ENCODE measurements at places on chromosomes 4 and X.

DNA sequence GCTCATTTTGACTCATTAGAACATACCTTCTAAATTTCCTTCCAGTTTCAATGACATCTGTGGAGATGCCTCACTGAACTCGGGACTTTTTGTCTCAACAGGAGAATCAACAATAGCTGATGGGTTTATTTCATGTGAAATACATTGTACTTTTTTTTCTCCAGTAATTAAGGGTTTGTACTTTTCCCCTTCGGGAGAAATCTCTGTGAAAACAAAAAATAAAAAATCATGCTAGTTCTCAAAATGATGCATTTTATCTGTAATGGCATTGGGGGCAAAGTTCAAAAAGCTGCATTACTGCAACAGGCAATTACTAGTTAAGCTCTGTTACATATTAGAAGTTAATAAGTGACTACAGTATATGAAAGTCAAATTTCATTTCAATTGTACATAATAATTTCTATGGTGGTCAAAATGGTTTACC, 167.3 kb upstream of the SH3RF1 start:
- DNase-seq, result no peak

DNA sequence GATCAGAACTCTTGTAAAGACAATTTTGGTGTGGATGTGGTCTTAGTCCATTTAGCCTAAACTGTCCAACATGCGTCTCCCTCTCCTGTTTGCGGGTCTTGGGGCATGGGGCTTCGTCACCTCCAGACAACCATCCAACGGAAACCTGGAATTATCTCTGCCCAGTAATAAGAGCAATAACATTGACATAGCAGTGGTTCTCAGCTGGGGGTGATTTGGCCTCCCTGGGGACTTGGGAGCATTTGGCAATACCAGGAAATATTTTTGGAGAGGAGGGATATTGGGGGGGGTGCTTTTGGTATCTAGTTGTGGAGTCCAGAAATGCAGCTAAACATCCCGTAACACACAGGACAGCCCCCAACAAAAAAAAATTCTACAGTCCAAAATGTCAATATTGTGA, 47.2 kb downstream of the SEL1L3 start:
- DNase-seq, result no peak

DNA sequence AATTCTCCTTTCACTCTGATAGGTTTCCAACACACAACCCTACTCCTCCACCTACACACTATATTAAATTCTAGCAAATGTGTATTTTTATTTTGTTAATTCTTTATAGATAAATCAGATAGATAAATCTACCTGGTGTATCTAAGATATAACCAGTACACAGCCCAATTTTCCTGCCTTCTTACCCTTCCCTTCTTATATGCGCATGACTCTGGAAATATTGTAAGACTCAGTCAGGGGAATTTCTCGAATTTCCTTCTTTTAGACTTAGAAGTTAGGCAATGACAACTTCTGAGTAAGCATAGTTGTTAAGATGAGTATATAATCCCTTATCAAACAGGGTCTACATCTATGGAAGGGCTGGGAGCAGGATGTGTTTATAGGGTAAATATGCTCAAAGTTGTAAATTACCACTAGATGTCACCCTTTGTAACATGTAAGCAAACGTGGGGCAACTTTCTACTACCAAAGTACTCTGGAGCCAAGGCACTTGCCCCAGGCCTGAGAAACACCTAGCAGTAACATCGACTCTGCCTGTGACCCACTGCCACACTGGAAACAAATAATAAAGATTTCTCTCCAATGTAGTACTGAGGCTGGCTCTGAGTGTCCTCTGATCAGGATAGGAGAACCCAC, 444.7 kb downstream of the IQCM start:
- DNase-seq, result no peak

GRCh38 chr4:73211968-73212367, 46.6 kb downstream of the ANKRD17 start:
- DNase-seq, result no peak
